NCI-H446 treated with DMSO at 0.1 percent for 48 hours (cell line): ENCODE measurements at places on chromosomes 7 and 10.

DNA sequence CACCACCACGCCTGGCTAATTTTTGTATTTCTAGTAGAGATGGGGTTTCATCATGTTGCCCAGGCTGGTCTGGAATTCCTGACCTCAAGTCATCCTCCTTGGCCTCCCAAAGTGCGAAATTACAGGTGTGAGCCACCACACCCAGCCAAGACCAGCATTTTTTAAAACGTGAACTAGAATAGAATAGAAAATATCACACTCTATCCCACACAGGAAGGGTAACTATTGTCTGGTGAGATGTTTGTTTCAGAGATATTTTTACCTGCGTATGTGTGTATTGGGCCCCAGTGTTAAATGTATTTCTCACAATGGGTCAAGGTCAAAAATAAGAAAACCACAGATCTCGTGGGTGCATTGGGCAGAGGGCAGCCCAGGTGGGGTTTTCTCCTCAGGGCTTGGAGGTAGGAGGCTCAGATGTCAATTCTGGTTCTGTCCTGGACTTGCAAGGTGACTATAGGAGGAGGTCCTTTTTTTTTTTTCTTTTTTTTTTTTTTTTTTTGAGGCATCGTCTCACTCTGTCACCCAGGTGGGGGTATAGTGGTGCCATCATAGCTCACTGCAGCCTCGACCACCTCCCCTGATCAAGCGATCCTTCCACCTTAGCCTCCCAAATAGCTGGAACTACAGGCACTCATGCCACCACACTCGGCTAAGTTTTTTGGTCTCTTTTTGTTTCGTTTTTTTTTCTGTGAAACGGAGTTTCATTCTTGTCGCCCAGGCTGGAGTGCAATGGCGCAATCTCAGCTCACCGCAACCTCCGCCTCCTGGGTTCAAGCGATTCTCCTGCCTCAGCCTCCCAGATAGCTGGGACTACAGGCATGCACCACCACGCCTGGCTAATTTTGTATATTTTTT lies 19.0 kb downstream of the SH2B2 start:
- DNase-seq = no peak

- DNase-seq = no peak
Observed at GRCh38 chr7:92837000-92837749, 802 bp upstream of the CDK6 start.

DNA sequence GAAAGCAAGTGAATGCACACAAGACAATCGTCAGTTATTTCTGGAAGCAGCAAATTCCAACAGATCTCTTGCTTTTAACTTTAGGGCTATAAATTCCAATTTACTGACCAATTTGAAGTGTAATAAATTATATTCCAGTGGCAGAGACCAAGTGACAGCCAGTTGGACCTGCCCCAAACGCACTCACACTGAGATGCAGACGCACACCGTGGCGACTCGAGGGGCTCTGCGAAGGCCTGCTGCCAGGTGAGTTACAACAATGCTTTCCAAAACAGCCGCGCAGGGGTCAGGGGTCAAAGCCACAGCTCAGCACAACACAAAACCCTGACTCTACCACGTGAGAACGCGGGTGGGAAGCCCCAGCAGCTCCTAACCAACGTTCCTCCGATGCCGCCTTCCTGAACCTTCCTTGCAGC lies 97.4 kb downstream of the ZRANB1 start:
- no peak for DNase-seq

GRCh38 chr7:15749631-15750030 lies 63.1 kb upstream of the MEOX2 start:
- no peak for DNase-seq

GRCh38 chr10:104862-105565 lies 30.2 kb upstream of the ZMYND11 start:
- no peak for DNase-seq

DNA sequence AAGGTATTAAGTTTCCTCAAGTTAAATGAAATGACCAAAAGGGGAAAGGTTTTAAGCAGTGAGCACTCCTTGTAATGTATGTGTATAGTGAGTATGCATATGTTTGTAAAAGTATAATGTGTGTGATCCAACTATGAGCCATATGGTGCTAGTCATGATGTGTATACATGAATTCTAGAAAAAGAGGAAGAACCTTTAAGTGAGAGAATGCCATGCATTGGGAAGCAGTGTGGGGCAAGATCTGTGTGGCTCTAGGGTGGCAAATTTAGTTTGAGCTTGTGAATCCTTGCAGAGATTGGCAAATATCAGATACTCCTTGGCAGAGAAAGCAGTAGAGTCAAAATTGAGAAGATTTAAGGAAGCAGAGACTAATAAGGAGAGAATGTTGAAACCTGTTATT lies 435.0 kb downstream of the AUTS2 start:
- no peak for DNase-seq

GRCh38 chr10:4067531-4067930 lies 282.5 kb upstream of the KLF6 start:
- DNase-seq = no peak

DNA sequence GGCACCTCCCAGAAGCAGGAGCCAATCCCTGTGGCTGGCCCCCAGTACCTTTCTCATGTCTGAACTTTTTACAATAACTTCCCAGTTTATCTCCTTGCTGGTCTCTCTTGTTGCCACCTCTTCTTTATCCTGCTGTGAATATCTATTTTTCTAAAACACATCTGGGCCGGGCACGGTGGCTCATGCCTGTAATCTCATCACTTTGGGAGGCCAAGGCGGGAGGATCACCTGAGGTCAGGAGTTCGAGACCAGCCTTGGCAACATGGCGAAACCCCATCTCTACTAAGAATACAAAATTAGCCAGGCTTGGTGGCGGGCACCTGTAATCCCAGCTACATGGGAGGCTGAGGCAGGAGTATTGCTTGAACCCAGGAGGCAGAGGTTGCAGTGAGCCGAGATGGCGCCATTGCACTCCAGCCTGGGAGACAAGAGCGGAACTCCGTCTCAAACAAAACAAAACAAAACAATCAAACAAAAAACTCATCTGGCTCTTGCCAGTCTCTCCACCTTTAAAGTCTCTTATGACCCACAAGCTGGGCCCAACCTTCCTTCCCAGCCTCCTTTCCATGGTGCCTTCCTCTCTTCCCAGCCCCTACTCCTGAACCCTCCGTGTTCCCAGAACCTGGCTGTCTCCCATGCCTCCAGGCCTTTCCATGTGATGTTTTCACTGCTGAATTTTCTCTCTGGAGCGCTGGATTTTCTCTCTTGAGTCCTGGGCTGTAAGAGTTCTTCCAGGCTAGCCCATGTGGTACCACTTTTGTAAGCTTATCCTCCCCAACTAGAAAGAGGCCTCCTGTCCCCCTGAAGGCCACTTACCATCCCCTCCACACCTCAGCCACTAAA lies 51.3 kb downstream of the HIP1 start:
- DNase-seq = no peak
